Activated CD4-positive, alpha-beta T cell treated with anti-CD3 and anti-CD28 coated beads, Interleukin-2, amount 50 U/mL, for 24 hours (primary cell): ENCODE measurements at places on chromosomes 13 and 19.

DNA sequence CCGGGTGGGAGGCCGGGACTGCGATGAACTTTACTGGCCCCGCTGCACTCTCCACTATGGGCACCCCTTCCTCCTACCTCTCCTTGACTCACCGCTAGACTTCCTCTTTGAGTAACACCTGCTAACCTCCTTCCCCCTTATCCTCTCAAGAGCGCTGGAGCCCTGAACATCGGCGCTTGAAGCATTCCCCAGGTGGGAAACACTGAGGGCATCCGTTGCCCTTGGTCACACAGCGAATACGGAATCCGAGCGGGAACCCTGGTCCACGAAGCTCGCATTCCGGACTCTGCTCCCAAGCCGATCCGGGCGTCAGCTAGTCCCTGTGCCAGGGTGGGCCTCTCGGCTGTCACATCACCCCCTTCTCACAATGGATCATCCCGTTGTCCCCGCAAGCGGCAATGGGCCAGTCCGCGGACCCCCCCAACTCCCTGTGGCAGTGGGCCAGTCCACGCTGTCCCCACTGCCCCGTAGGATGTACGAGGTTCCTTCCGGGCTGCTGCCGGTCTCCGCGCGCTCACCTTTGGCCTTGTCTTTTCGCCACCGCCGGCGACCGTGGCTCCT lies 4.2 kb downstream of the LIPE start:
- no peak for DNase-seq

DNA sequence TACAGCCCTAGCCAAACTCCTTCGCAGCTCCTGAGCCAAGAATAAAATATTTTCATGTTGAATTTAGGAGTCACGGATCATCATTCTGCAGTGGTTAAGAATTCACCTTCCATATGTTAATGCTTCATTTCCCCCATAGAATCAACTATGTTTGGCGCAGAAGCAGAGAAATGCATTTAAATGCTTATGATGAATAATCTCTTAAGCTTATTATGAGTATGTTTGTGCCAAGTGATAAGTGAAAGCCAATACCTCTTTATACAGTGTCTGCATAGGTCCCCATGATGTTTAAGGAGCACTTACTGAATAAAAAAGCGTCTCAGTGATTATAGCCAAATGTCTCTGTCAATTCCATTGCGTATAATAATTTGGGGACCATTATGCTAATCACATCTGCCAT lies 32.7 kb upstream of the POMP start:
- no peak for DNase-seq

DNA sequence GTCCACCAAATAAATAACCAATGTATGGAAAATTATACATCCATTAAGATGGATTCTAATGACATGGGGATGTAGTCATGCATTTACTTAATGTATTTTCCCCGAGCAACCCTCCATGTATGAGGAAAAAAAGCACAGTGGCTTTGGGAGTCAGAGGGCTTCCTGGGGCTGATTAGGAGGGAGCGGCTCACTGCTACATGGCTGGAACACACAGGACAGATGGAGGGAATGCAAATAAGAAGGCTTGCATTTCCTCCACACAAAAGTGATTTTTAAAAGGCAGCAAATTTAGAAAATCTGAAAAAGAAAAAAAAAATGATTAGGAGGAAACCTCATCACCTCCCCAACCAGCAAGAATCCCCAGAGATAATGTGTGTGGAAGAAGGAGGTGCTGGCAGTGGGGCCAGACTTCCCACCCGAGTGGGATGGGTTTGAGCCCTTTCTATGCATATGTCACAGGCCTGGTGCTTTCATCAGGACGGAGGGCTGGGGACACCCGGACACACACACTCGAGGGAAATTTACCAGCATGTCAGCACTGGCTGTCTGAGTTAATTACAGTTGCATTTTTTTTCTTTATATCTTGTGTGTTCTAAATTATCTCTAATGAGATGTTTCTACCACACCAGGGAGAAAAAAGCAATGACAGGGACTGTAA lies 118.9 kb downstream of the USP12 start:
- DNase-seq: no peak

DNA sequence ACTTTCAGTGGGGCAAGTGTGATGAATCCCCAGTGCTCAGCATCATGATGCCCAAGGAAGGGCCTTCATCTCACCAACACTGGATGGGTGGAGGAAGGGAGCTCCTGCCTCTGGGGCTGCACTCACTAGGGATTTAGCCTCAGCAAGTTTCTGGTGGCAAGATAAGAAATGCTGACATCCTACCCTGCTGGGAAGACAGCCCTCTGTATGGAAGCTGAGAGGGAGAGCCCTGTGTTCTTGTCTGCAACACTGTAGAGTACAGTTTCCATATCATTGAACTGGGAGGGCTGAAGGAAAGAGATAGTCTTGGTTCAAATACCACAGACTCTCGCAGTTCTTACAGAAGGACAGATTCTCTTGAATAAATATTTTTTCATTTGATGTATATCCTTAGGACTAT lies 7.3 kb upstream of the ZNF460 start:
- no peak for DNase-seq

GRCh38 chr19:56566904-56567273 lies 379 bp upstream of the ZNF470 start:
- peak; percentile 11 for DNase-seq

- no peak for DNase-seq
These were observed 46.2 kb downstream of the CDK8 start for GRCh38 chr13:26300140-26300539.

- DNase-seq: no peak
These were observed 7.4 kb upstream of the IL17D start for GRCh38 chr13:20696073-20696472.

GRCh38 chr19:42606660-42607351 lies 12.1 kb upstream of the CEACAM8 start:
- DNase-seq: peak; percentile 41

DNA sequence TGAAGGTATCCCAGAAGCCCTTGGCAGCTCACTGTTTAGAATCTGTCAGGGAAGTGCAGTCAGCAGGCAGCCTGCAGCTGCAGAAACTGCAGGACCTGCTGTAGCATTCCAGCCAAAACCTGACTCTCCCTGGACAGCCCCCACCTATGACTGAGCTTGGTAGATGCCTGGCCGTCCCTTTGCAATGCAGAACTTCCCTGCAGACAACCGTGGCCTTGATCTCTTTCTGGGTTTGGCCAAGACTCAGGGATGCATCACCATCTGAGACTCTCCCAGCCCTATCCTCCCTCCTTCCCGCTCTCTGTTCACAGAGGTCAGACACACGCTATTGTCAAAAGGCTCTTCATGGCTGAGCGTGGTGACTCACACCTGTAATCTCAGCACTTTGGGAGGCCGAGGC lies 99.4 kb downstream of the ZNF557 start:
- no peak for DNase-seq

- no peak for DNase-seq
These were observed 63.3 kb downstream of the GPR12 start for GRCh38 chr13:26697069-26697955.

- no peak for DNase-seq
These were observed 1716.7 kb downstream of the SLITRK1 start for GRCh38 chr13:82165396-82166174.

GRCh38 chr19:29128203-29128602 lies 84.7 kb downstream of the UQCRFS1 start:
- no peak for DNase-seq

DNA sequence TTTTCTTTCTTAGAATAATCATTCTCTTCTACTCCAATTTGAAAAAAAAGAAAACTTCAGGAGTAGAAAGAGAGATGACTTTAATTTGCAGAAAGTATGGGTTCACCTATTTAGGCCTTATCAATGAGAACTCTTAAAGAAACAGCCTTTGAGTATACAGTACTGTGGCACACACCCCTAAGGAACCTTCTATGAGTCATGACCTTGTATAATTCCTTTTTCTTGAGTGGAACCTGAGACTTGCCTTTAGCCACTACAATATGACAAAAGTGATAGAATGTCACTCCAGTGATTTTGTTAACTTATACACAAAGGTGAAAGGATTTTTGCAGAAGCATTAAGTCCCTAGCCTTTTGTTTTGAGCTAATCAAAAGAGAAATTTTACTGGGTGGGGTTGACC lies 58.7 kb downstream of the ITGBL1 start:
- DNase-seq: no peak

- no peak for DNase-seq
These were observed 4.8 kb upstream of the IGFL1 start for GRCh38 chr19:46224773-46225172.

DNA sequence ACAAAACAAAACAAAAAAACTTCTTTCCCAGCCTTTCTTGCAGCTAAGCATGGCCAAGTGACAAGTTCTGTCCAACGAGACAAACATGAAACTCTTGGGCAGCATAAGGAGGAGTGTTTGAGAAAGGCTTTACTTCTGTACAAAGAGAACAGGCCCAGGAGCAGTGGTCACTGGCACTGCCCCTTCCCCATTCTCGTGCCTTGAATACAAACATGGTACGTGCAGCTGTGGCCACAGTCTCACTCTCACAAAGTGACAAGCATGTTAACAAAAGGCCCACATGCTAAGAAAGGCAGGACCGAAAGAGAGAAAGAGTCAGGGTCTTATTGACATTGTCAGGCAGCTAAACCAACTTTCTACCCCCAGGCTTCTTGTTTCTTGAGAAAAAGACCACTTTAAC lies 19.8 kb upstream of the SLC25A30 start:
- no peak for DNase-seq

GRCh38 chr19:4140237-4140711 lies 13.2 kb upstream of the CREB3L3 start:
- peak; percentile 20 for DNase-seq

GRCh38 chr13:71290963-71291841 lies 575.8 kb downstream of the DACH1 start:
- peak; percentile 38 for DNase-seq

GRCh38 chr13:88675347-88675996 lies 1004.3 kb downstream of the SLITRK5 start:
- no peak for DNase-seq

- DNase-seq: no peak
These were observed 8.6 kb downstream of the TNFAIP8L1 start for GRCh38 chr19:4647676-4648644.

DNA sequence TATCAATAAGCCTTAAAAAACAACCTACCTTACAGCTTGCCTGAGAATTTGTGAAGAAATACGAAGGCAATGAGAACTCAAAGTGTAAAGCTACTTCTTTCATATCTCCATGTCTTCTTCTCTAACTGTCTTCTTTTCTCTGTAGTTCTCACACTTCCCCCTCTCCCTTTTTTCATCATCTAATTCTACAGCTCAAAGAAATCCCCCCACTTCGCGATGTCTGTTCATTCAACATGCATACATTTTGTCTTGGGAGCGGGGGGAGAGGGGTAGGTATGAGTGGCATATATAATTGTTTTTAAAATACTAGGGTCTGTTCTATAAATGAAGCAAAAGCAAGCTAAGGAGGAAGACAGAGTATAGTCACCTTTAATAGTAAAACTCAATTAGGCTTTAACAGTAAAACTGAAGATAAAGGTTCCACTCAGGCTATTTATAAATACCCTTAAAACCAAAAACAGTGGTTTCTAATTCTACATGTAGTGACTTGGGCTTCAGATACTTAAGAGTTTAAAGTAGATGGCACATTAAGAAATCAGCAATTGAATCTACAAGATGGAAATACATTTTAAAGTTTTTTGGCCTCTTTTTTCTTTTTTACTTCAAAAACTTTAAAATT lies 106.9 kb downstream of the KLF12 start:
- DNase-seq: no peak

DNA sequence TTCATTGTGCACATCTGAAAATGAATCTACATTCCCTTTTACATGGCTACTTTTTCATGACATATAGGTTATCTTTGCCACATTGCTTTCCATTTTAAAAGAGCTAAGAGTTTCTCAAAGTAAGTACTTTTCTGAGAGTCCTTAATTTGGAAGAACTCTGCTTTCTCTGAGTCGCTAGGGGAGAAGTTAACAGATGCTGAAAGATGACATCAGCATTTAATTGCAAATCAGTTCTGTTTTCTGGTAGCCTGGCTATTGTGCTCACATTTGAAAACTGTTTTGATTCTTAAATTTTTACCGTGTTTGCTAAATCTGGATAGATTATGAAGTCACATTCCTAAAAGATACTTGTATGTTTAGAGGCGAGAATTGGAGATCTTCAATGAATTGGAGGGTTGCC lies 107.7 kb upstream of the C1QTNF9B start:
- no peak for DNase-seq

DNA sequence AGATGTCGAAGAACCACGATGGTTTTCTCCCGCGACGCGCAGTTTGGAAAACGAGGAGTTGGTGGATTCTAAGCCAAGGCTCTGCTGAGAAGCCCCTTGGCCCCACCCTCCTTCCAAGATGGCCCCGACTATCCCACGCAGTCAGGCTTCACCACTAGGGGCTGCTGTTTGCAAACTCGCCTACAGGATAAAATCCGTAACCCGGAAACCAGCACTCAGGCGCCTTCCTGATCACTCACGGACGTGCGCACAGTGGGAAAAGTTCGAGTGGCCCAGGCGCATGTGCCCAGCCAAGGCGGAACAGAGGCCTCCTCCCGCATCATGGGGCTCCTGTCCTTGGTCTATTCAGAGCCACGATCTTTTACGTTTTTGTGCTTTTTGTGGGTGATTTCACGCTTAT lies 19.2 kb upstream of the UQCR11 start:
- peak; percentile 44 for DNase-seq

DNA sequence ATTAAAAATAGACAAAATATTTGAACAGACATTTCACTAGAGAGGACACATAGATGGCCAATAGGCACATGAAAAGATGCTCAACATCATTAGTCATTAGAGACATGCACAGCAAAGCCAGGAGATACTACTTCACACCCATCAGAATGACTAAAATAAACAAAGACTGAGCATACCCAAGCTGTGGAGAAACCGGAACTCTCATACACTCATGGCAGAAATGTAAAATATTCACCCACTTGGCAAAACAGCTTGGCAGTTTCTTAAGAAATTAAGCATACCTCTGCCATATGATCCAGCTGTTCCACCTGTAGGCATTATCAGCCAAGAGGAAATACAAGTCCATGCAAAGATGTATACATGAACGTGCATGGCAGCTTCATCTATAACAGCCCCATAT lies 213.4 kb downstream of the TSHZ3 start:
- no peak for DNase-seq

GRCh38 chr13:27665333-27665732 lies 43.6 kb downstream of the POLR1D start:
- no peak for DNase-seq

DNA sequence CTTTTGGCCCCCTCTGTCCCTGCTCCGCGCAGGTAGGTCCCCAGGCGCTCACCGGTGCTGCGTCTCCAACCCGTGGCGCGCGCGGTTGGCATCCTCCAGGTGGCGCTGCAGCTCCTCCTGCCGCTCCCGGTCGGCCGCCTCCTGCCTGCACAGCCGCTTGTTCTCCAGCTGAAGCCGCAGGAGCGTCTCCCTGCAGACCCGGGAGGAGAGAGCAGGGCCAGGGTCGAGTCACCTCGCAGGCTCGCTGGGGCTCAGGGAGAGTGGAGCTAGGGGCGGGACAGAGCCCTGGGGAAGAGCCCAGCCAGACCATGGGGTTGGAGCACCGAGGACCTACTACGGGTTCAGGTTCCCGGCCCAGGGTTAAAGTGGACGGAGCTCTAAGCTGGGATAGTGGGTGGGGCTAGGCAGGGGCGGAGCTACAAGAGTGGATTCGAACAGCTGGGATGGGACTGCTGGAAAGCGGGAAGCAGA lies 9.3 kb downstream of the HOOK2 start:
- DNase-seq: peak; percentile 56

GRCh38 chr13:82751206-82751605 lies 1131.1 kb downstream of the SLITRK1 start:
- no peak for DNase-seq

GRCh38 chr13:43472980-43473379 lies 313.8 kb downstream of the ENOX1 start:
- no peak for DNase-seq
